ENCODE measurements at places on chromosomes 12 and 14.

DNA sequence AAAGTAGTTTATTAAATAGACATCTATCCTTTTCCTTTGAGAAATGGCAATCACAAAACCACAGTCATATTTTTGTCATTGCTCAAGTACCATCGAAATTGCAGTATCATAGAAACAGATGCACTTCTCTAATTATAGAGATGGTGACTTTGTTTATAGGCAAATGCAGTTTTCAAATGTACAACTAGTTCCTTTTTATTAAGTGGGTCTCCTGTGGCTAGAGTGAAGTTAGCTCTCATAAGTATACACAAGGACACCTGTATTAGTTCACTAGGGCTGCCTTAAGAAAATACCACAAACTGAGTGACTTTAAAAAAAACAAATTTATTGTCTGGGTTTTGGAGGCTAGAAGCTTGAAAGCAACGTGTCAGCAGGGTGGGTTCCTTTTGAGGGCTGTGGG is 62.8 kb downstream of the OTOGL start:
- no peak for DNase-seq

DNA sequence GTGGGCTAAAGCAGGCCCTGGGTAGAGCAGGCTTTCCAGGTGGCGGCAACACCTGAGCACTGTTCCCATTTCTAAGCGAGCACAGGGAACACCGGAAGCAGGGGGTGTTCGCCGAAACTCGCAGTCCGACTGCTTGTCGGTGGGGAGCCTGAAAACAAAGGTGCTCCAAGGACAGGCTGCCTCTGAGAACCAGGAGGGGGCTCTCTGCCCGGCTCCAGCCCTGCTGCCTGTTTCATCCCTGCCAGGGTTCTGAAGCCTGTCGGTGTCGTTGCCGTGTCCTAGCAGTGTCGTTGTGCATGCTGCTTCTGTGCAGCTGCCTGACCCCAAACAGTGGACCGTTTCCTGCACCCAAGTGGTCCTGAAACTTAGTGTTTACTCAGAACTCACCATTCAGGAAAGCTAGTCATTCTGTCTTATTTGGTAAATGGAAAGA is 21.8 kb downstream of the CCNK start:
- no peak for DNase-seq

DNA sequence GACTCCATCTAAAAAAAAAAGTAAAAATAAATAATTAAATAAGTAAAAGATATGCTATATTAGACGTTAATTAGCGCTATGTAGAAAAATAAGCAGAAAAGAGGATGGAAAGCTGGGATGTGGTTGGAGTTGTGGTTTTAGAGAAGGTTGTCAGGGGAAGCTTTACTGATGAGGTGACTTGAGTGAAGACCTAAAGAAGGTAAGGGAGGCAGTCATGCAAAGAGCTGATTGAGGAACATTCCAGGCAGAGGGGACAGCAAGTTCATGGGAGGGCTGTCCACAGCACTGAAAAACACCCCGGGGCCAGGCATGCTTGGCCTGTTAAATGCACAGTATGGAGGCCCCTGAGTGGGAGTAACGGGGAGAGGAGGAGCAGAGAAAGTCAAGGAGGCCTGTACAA is 15.7 kb downstream of the SMAGP start:
- no peak for DNase-seq

GRCh38 chr12:51890511-51891171 is 2.7 kb downstream of the ANKRD33 start:
- no peak for DNase-seq

GRCh38 chr14:37791384-37792036 is 196.1 kb downstream of the TTC6 start:
- DNase-seq = no peak

- no peak for DNase-seq
Observed at GRCh38 chr14:31270196-31270772, 62.7 kb upstream of the HECTD1 start.

- DNase-seq = no peak
Observed at GRCh38 chr12:123485756-123486155, 27.8 kb downstream of the SNRNP35 start.

DNA sequence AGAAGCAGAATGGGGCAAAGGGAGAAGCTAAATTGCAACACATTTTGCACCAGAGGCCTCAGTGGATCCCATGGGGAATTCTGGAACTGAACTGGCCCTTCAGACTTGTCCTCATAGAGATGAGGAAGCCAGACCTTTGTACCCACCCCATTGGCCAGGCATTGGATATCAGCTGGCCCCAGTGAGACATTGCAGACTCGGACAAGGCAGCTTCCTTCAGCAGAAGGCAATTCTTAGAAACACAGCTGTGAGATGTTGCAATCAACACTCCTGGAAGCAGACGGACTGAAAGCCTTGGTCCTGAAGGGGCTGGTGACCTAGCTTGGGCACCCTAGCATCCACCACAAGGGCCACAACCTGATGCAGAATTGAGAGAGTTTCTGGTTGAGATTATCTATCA is 218.1 kb downstream of the MSRB3 start:
- DNase-seq = no peak

- no peak for DNase-seq
Observed at GRCh38 chr14:74527736-74528280, 34.2 kb downstream of the ISCA2 start.

DNA sequence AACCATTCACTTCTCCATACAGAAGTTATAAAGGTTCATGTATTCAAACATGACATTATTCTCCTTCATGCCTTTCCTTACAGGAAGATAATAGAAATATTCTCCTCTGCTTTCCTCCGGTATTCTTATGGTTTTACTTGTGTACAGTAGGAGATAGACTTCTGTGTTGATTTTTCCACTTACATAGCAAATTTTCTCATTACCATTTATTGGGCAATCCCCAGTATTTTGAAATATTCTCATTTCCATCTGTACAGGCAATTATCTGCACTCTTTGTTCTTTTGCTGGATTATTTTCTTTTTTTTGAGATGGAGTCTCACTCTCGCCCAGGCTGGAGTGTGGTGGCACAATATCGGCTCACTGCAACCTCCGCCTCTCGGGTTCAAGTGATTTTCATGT is 11.0 kb downstream of the PXMP2 start:
- DNase-seq = no peak

- no peak for DNase-seq
Observed at GRCh38 chr12:57550641-57551549, 1.1 kb downstream of the KIF5A start.

- DNase-seq = no peak
Observed at GRCh38 chr14:96894966-96895365, 97.8 kb downstream of the VRK1 start.

- DNase-seq = no peak
Observed at GRCh38 chr12:50924131-50924438, 28.3 kb upstream of the HIGD1C start.

GRCh38 chr14:69328317-69328716 is 68.4 kb downstream of the GALNT16 start:
- DNase-seq = no peak

GRCh38 chr14:72060917-72061316 is 128.7 kb downstream of the RGS6 start:
- no peak for DNase-seq

DNA sequence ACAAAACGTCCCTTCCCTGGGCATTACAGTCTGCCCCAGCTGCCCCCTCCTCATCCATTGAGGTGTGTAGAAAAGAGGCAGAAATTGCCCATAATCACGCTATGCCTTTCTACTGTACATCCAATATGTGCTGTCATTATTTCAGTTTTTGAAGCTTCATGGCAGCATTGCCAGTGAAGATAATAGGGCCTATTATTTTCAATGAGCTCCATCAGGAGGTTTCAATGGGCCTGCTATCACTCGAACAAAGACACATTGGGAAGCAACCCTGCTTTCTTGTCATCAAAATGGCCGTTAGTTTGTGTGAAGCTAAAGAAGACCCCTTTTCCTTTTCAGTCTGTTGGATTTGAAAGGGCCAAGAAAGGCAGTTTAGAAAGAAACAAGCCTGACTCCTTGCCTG is 653.8 kb downstream of the NOVA1 start:
- DNase-seq = no peak

- DNase-seq = no peak
Observed at GRCh38 chr12:114963846-114964245, 279.9 kb upstream of the TBX3 start.

DNA sequence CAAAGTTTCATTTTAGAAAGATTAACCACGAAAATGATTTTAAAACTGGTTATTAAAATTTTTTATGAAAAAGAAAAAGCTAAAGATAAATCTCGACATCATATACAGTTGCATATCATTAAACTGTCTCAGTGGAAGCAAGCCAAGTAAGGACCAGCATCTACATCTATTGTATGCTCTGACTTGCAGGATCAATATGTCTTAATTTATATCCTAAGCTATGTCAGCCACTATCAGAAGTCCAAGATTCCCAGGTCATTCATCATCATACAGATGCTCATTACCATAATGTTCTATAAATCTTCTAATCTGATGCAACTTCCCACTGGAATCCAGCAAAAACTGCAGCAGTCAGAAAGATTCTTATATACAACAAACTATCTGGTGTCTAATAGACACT is 43.5 kb downstream of the CMAS start:
- no peak for DNase-seq

DNA sequence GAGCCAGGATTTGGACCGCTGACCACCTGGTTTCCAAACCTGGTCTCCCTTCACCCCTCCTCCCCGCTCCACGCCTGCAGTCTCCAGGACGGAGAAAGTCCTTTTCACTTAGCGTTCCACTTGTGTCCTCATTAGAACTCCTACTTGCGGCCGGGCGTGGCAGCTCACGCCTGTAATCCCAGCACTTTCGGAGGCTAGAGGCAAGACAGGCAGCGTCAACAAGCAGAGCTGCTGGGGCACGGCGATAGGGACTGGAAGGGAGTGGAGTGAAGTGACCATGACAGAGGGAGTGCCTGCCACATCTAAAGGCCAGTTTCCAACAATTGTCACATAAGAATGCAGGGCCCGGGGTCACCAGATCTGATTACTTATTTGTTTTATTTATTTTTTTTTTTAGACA is 132.5 kb upstream of the NCOR2 start:
- DNase-seq = no peak

GRCh38 chr14:95211721-95212504 is 54.6 kb upstream of the DICER1 start:
- no peak for DNase-seq

DNA sequence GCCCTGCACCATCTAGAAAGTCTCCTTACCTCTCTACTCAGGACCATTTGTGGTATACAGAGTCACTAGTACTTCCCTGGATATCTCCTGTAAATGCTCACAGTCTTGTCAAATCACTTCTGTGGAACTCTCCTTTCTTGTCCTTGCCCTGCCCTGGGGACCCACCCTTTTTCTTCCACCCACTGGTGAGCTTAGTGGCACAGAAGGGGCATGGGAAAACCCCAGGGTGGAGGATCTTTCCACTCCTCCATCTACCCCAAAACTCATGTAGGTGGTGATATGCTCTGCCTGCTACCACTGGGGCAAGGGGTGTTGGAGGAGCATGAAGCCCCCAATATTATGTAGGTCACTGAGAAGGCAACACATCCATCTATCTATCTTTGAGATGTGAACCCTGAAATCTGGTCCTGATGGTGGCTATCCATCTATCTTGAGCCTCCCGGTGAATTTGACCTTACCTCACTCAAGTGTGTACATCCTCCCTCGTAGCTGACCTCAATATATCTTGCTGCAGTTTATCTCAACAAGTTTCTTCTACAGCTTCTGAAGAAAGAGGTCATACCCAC is 943 bp downstream of the TESPA1 start:
- peak; percentile 62 for DNase-seq

DNA sequence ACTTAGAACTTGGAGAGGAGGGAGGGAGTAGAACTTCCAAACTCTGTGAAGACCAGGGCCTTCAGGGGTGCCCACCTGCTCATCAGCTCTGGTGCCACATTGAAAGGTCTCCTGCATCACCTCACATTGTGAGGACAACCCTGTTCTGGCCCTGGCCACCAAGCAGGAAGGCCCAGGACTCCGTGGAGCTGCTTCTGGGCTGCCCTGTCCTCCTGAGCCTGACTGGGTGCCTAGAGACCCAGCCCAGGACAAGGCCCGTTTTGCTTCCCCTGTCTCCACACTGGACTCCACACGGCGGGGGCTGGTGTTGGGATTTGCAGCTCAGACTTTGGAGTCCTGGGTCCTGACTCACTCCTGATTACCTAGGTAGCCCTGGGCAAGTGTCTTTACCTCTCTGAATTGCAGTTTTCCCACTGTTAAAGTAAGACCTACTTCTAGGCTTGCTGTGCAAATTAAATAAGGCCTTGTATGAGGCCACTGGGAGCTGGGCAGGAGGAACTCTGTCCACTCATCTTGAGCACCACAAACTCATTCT is 12.5 kb upstream of the KRT82 start:
- no peak for DNase-seq

GRCh38 chr14:77148510-77149231 is 7.1 kb upstream of the ZDHHC22 start:
- DNase-seq = no peak

DNA sequence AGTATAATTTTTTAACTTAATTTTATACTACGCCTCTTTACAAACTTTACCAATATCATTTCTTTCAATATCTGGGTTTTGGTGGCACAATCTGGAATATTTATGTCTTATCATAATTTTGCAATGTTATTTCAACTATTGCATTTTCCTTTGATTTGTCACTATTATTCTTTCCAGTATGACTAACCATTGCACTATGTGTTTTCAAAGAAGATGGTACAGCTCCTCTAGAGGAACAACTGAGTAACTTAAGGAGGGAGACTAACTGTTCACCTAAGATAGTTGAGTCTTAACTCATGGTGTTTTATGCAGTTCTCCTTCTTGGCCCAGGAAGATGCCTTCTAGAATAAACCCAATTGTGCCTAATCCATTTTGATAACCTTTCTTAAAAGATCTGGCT is 60.5 kb upstream of the KIF21A start:
- no peak for DNase-seq

GRCh38 chr12:48977290-48978281 is 536 bp upstream of the WNT1 start:
- DNase-seq = peak; percentile 79

DNA sequence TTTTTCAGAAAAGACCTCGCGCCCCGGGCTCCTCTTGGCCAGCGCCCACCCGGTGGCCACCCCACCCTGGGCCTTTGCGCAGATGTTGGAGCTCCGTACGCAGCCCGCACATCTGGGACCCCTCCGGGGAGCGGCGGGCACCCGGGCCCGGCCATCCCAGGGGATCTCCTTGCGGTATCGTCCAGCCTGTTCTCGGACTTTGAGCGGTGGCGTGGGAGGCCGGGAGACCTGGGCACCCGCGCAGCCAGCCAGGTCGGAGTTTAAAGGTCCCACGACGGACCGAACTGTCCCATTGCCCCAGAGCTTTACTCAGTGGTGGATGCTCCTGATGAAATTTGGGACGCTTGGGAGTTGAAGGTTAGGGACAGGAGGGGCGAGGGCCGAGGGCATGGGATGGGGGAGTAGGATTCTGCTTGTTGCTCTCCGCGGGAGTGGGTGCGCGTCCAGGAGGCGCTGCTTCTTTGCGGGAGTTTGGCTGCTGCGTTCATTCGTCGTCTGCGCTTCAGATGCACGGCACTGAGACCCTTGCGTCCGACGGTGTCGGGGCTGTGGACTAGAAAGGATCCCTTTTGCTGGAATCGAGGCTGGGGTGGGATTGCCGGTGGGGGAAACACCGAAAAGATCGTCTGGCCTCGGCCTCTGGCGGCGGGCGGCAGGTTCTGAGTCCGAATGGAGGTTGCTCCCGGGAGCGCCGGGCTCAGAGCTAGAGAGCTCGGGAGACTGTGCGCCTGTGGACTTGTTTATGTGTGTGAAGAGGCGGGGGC is 1.4 kb downstream of the NTF3 start:
- no peak for DNase-seq

GRCh38 chr12:67069451-67070306 is 199.5 kb upstream of the CAND1 start:
- DNase-seq = peak; percentile 40

- DNase-seq = no peak
Observed at GRCh38 chr14:68741839-68742470, 50.9 kb downstream of the ZFP36L1 start.

GRCh38 chr14:102775855-102776760 is 1.1 kb upstream of the TRAF3 start:
- DNase-seq = no peak
